ENCODE measurements at places on chromosomes 7 and 10.

DNA sequence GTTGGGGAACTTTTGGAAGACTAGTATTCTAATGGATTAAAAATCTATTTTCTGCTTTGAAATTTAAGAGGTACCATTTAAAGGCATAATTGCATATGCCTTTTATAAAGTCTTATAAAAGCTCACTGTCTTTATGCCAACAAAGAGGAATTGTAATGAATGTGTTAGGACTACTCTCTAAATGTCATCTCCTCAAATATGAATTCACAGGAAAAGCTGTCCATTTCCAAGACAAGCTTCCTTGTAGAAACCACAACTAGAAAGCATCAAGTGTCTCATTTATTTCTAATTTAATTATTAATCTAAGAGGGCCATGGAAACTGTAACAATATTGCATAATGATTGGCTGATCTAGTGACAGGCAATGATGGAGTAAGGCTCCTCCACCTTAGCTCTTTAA, 130.2 kb downstream of the COL28A1 start:
- no peak for DNase-seq

DNA sequence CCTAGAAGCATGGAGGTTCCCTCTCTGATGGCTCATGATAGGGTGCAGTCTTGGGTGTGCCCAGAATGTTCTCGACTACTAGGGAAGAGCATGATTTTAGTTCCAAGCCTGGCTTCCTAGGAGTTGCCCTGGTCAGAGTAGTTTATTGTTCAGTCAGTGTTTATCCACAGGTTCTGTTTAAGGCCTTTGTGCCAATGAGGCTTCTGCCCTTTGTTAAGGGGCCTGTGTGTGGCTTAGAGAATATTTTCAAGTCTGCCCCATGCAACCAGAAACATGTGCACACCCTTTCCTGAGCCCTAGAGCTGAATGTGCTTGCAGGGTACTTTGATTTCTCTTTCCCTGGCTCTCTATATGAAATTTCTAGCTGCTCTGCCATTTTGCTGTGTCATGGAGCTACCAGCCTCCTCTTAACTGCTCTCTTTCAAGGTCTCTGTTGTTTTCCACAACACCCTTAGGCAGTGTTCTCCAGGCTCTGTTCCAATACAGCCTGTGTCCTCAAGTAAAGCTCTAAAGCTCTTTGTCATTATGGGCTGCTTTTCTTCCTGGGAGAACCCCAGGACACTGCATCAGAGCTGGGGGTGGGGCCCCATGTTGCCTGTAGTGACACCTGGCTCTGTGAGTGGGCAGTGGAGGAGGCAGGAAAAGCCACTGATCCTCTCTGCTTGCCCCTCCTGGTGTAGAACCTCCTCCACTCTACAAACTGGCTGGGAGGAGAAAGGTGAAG, 34.1 kb upstream of the TSPAN33 start:
- no peak for DNase-seq

DNA sequence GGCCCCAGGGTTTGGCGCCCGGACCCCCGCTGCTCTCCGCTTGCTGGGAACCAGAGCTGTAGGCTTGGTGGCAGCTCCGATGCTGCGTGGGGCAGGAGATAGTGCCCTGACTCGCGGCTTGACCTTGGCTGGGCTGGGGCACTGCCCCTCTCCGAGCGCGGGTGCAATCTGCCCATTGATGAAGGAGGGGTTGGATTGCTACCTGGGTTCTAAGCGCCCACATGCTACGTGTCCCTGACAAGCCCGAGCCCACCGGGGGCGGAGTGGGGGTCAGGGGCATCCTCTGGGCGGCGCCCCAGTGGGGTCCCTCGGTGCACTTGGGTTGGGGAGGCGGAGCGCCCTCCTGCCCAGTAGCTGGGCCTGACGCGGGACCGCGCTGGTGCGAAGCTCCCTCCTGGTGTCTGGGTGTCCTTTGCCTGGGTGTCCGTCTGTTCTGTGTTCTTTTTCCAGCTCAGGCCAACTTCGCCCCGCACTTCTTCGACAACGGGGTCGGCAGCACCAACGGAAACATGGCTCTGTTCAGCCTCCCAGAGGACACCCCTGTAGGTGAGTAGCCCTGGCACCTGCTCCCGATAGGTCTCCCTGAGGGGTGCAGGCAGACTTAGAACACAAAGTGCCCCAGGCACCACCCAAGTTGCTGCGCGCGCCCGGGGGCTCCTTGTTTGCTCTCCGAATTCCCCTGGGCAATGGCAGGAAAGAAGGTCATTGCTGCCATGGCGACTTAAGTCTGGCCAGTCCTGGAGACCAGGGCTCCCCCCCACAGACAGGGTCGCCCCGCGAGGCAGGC, 900 bp downstream of the CDHR1 start:
- DNase-seq: no peak

- DNase-seq: no peak
These were observed 7.8 kb downstream of the RARRES2 start for GRCh38 chr7:150333659-150334058.

DNA sequence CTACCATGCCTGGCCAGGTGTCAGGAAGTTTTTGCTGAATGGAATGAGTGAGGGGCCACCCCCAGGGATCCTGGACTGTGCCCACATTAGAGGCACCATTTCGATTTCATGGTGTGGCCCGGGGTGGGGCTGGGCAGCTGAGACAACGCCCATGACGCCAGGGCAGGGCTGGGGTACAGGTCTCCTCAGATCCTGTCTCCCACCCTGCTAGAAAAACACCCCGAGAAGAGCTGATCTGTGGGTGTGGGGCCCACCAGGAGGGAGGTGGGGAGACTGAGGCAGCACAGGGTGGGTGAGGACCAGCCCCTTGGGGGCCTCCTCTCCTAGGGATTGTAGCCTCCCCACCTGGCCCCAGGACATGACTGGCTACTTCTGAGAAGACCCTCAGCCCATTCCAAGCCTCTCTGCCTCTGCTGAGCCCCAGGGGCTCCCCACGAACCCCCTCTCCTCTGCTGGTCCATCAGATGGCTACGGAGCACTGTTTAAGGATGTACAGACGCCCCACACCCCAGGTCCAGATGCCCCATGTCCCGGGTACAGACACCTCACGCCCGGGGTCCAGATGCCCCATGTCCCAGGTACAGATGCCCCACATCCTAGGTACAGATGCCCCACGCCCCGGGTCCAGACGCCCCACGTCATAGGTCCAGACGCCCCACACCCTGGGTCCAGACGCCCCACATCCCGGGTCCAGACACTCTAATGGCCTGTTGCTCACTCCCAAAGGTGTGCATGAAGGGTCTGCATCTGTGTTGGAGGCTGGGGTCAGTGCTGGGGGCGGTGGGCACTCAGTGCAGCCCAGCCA, 99.4 kb downstream of the MICALL2 start:
- DNase-seq: no peak

DNA sequence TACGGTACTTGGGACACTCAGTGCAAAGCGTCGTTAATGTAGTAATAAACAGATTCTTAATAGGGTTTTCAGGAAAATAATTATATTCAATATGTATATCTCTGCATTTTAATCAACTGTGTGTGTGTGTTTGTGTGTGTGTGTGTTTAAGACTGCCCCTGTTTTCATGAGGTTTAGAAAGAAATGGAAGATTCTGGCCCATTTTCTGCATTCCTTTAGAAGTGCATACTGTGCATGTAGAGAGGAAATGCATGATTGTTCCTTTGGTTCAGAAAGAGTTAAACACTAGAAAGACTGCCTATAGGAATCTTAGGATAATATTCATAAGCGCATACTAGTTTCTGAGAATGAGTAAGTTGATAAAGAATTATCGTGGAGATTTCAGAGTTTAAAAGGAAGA, 975 bp downstream of the CNTNAP2 start:
- no peak for DNase-seq

DNA sequence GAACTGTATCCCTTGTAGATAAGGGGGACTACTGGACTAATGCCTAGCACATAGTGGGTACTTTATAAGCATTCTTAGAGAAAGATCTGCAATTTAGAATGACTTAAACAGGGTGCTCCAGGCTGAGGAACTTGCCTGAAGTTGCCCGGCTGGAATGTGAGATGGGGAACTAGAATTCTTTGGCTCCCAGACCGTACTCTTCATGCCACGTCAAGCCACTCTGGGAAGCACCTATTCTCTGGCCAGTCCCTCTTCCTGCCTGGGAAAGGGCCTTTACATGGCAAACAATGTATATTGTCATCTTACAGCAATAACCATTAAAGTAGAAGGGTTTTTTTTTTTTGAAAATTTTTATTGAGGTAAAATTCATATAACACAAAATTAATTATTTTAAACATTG, 34.5 kb downstream of the ATXN7L1 start:
- DNase-seq: no peak

GRCh38 chr7:112723416-112723815, 66.8 kb downstream of the TMEM168 start:
- DNase-seq: no peak

DNA sequence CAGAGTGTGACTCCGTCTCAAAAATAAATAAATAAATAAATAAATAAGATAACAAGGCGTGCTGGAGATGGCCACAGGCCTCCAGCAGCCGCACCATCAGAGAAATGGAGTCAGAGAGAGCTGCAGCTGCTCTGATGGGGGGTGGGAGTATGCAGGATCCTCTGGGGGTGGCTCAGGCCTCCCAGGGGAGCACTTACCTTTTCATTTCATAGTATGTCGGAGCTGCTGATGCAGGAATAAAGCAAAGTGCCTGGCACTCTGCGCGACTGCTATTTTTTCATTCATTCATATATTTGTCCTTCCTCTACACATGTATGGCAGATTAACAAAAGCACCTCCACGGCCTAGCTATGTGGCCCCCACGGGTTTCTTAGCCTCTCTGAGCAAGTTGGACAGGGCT, 175.9 kb downstream of the CUX1 start:
- no peak for DNase-seq

- no peak for DNase-seq
These were observed 230.3 kb upstream of the MEOX2 start for GRCh38 chr7:15916681-15917380.

Data from NCI-H446 (cell line).